ENCODE measurements at places on chromosomes 6 and 20. TPM values are rescaled to one million over a fixed set of nuclear protein-coding genes. Genes with fewer than 3 reads are reported as not detected.

GRCh38 chr20:45350217-45350616 lies 2.0 kb upstream of the SDC4 start:
- ATAC-seq = no peak

GRCh38 chr20:54668271-54669039 lies 193.1 kb downstream of the DOK5 start:
- ATAC-seq = no peak

GRCh38 chr20:363319-364078 lies 16.6 kb downstream of the NRSN2 start:
- no peak for ATAC-seq

- peak; percentile 79 for ATAC-seq
Observed at GRCh38 chr20:50721881-50722281, 9.5 kb upstream of the PARD6B start.

GRCh38 chr6:44269921-44270525 lies at the start of gene TMEM151B:
Gene TMEM151B (plus strand): TSS chr6:44270450. CDS start chr6:44270743, 293 bp downstream.
- ATAC-seq = no peak

DNA sequence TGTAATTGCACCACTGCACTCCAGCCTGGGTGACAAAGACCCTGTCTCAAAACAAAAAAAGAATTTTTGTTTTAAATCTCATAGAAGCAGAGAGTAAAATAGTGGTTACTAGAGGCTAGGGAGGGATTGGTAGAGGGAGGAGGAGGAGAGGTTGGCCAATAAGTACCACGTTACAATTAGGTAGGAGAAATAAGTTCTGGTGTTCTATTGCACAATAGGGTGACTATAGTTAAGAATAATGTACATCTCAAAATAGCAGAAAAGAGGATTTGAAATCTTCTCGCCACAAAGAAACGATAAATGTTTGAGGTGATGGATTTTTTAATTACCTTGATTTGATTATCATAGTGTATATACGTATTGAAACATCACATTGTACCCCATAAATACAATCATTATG lies 27.1 kb upstream of the TOP1 start:
- no peak for ATAC-seq

DNA sequence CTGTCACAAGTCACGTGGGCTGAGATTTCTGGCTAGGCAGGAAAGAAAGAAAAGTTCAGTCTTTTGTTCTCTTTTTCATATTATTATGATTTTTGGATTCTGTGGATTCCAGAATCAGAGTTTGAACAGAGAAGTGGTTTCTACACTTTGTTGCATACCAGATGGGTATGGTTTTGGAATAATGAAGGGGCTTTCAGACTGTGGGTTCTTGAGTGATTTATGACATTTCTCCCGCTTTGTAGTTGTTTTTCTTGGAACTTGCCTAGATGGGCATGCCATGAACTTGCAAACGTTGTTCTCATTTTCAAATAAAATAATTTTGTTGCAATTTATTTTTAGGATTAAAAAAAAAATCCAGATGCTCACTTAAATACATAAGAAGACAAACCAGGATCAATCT lies 34.4 kb downstream of the CBFA2T2 start:
- ATAC-seq = no peak

GRCh38 chr20:50594591-50595432 lies 84.6 kb downstream of the PTPN1 start:
- no peak for ATAC-seq

Gene PROKR2
- not detected for total RNA-seq

- no peak for ATAC-seq
Observed at GRCh38 chr6:143545165-143545564, 33.6 kb upstream of the FUCA2 start.

- no peak for ATAC-seq
Observed at GRCh38 chr20:63029358-63030121, 22.8 kb upstream of the BHLHE23 start.

Gene AGPAT1
- total RNA-seq = 54.5 TPM

Gene BTN1A1
- total RNA-seq = not detected

DNA sequence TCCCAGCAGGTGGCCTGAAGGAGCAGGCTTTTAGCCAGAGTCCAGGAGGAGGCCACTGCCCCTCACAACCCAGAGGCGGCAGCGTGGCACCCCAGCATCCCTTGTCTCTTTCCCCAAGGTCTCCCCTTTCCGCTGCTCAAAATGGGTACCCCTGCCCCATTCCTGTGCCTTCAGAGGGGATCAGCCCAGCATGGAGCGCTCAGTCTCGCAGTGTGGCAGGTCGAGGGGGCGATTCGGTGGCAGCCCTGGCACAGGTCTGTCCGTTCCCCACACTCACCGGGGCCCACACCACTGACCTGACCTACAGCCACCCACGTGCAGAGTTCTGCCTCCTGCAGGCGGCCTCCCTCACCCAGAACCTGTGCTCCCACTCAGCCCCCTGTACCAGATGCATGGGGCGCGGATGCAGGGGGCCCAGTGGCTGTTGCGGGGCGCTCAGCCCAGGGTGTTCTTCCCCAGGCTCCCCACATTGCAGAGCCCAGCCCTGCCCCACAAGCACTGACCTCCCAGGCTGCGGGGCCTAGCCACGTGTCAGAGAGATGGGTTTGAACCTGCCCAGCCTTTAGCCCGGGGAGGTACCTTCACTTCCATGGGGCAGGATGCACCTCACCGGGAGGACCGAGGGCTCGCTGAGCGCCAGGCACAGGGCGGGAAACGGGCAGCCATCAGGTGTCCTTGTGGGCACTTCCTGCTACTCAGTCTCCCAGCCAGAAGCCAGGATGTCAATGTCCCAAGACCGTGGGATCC lies 41.8 kb downstream of the DSTN start:
- peak; percentile 4 for ATAC-seq

DNA sequence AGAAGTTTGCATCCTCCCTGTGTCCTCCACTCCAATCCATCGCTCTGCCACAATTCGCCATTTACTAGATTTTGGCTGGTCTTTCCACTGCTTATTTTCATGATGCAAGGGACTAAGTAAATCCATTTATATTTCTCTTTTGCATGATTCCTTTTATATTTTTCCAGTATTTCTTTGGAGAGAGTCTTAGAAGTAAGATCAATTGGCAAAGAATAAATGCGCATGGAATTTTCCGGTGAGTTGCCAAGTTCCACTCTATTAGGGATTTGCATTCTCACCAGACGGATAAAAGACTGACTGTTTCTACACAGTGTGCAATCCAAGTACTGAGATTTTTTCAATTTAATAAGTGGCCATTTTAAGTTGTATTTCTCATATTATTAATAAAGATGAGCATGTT lies 91.7 kb upstream of the PHACTR3 start:
- ATAC-seq = no peak

GRCh38 chr6:40319124-40319523 lies 268.0 kb downstream of the LRFN2 start:
- no peak for ATAC-seq

Gene MED20
- total RNA-seq = 15.7 TPM

Gene ULBP1
- 0.07 TPM for total RNA-seq

- ATAC-seq = no peak
Observed at GRCh38 chr6:118294906-118295305, 253.2 kb upstream of the PLN start.

- ATAC-seq = no peak
Observed at GRCh38 chr6:4192627-4193026, 57.3 kb upstream of the ECI2 start.

DNA sequence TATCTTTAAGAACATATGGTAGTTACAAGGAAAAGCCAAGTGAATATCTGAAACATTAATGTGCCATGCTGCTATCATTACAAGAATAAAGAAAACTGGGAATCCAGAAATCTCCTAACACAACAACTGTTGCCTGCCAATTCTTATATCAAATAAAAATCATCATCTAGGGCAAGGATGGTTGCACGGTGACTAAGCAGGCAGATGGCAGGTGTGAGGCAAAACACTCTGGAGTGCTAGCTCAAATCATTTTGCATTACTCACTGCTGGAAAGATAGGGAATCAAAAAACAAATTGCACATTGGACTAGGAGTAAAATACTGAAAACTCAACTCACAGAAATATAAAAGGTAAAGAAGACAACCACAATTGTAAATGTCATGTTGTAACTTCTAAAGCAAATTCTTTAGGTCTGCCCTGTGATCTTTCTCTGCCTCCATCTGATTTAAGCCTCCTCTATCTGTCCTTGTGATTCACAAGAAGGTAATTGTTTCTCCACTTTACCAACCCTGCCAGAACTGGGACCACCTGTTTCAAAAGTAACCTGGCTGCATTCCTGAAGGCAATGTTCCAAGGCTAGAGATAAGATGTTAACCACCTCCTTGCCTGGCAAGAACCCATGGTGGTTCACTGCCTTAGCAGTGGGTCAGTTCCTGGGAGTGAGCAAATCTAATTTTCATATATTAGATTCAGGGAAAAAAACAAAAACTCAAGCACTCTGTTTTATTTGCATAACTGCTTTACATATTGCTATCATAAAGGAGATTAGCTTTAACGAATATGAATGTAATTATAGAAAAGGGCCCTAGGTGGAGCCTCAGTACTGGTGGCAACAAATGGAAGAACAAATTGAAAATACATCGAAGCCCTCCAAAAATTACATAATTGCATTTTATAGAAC lies 33.1 kb upstream of the LCA5 start:
- ATAC-seq = no peak

- ATAC-seq = no peak
Observed at GRCh38 chr6:151010071-151010470, 144.6 kb downstream of the MTHFD1L start.

Data from gastroesophageal sphincter (tissue), 4 donors.